ENCODE measurements at places on chromosomes 11 and 22.

GRCh38 chr11:73217131-73217809, 811 bp upstream of the P2RY2 start:
- no peak for DNase-seq

DNA sequence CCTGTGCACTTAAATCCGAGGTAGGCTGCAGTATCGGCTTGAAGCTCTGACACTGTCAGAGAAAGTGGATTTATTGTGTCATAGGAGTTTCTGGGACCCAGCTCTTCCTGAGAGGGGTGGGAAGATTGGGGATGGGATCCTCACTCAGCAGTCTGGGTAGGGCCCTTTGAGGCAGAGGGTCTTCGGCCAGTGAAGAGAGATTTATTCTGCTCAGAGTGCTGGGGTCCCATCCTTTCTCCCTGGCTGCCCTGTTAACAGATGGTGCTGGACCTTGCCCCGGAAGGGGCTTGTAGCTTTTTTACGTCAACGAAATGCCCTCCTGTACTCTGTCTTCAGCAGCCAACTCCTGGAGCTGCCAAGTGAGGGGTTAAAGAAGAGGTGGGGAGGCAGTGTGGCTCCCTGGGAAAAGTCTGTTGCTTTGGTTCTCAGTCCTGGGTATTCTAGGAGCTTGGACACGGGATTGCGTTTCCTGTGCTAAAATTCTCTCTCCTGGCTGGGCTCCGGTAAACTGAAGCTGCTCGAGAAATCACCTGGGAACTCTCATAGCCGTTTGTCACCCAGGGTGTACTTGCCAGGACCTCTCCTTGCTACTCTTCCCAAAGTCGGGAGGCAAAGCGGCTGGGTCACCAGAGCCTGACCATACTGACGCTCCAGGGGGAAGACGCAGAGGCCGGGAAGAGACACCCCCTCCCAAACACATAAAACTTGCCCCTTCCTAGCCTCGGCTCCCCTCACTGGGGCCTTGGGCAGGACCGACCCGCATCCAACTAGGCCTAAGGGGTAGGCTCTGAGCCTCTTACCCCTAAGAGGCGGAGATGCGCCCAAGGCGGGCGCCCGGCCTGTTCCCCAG, 806 bp upstream of the SMDT1 start:
- no peak for DNase-seq

DNA sequence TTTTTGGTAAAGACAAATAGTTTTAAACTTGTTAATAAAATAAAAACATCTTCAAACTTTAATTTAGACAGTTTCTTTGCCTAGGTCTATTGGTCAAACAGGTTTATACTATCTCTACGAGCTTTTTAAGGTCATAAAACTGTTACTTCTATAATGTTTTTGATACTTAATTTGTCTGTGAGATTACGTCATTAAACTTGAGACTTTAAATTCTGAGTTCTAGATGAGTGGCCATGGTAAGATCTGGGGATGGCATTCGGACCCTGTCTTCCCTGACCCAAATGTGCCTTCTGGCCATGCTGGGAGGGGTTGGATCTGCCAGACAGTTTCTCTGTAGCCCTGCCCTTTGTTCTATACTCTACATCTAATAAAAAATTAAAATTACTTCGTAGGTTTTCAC, 497.8 kb downstream of the TMEM135 start:
- no peak for DNase-seq

DNA sequence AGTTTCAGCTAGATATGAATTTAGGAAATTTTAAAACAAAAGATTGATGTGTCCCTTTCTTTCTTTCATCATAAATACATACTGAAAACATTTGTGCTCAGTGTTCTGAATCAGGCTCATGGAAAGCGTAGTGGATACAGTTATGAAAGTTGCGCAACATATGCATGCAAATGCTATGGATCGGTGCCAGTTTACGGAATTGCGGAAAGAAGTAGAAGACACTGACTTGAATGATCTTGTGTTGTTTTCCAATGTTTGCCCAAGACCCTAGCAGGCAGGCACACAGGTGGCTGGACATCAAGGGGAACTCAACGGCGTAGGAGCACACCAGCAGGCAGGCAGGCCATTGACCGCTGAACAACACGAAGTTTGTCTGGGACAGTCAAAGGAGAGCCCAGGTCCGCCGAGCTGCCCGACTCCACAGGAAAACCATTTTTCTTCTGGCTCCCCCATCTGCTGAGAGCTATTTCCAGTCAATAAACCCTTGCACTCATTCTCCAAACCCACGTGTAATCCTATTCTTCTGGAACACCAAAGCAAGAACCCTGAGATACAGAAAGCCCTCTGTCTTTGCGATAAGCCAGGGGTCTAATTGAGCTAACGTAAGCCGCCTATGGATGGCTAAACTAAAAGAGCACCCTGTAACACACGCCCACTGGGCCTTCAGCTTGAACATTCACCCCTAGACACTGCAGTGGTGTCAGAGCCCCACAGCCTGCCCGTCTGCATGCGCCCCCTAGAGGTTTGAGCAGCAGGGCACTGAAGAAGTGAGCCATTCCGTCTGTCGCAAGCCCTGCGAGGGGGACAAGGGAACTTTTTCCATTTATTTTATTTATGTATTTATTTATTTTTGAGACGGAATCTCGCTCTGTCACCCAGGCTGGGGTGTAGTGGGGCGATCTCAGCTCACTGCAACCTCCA, 7.4 kb upstream of the BIRC3 start:
- DNase-seq, result no peak

DNA sequence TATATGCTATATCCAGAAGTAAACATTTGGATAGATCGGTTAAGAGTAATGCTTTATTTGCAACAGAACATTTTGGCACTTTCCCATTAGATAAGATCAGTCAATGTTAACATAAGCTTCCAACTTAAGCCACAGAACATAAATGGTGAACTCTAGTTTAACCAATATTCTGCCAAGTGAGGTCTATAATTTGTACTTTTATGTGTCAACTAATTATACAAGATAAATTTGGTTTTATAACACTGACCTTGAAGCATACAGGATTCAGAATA, 23.5 kb upstream of the BLID start:
- DNase-seq, result no peak

- peak; percentile 79 for DNase-seq
These were observed at the start of gene OSBP2 for GRCh38 chr22:30694640-30695350. TSS of gene OSBP2 (plus strand) at chr22:30694874. CDS start at chr22:30694910, 36 bp downstream.
